ENCODE measurements at places on chromosomes 7 and 10. TPM values are rescaled to one million over a fixed set of nuclear protein-coding genes. Genes with fewer than 3 reads are reported as not detected.

The TRPV6 gene
- total RNA-seq: not detected

The GARIN1A gene
- 0.09 TPM for total RNA-seq

The PTPN20 gene
- total RNA-seq: 0.11 TPM

The GIMAP8 gene
- total RNA-seq: 241 TPM

The UTF1 gene
- total RNA-seq: not detected

The TAF6 gene
- 20.0 TPM for total RNA-seq

The SUN3 gene
- total RNA-seq: not detected

The C10orf67 gene
- total RNA-seq: under 0.01 TPM

The MSMB gene
- not detected for total RNA-seq

The HABP2 gene
- total RNA-seq: 0.09 TPM

The BBIP1 gene
- total RNA-seq: 21.0 TPM

The PHKG1 gene
- total RNA-seq: 0.52 TPM

The GRM3 gene
- not detected for total RNA-seq

The MRC1 gene
- 201 TPM for total RNA-seq

The HOXA10 gene
- total RNA-seq: 1.8 TPM

The IKZF1 gene
- total RNA-seq: 0.17 TPM

The VWDE gene
- not detected for total RNA-seq

The CALML5 gene
- not detected for total RNA-seq

The HTRA1 gene
- total RNA-seq: 43.1 TPM

The NME8 gene
- not detected for total RNA-seq

The COL1A2 gene
- total RNA-seq: 34.4 TPM

The LRRC61 gene
- 4.8 TPM for total RNA-seq

The AMPH gene
- not detected for total RNA-seq

The NPTX2 gene
- total RNA-seq: 18.9 TPM

The CRHR2 gene
- total RNA-seq: not detected

The DPP6 gene
- total RNA-seq: not detected

The NUTM2E gene
- total RNA-seq: not detected

The ACSL5 gene
- total RNA-seq: 59.6 TPM

The MYH16 gene
- not detected for total RNA-seq

The ADARB2 gene
- total RNA-seq: 0.43 TPM

The PLXNA4 gene
- total RNA-seq: 30.2 TPM

The SFTPA1 gene
- total RNA-seq: not detected

The PPP1R3A gene
- total RNA-seq: not detected

The DKK1 gene
- total RNA-seq: 9.6 TPM

The GPNMB gene
- total RNA-seq: 0.09 TPM

The FAM25C gene
- total RNA-seq: not detected

The FEZF1 gene
- not detected for total RNA-seq

The PRLHR gene
- not detected for total RNA-seq

The FAM241B gene
- 0.09 TPM for total RNA-seq

The TAS2R41 gene
- not detected for total RNA-seq

The BTBD16 gene
- not detected for total RNA-seq

The IFIT5 gene
- total RNA-seq: 13.4 TPM

The CHCHD1 gene
- 28.7 TPM for total RNA-seq

The OR2A42 gene
- total RNA-seq: not detected

The FAM25A gene
- not detected for total RNA-seq

The ELFN1 gene
- 0.77 TPM for total RNA-seq

The CACNA2D1 gene
- 5.0 TPM for total RNA-seq

The AKR1C8 gene
- not detected for total RNA-seq

The RARRES2 gene
- 0.54 TPM for total RNA-seq

The LRRD1 gene
- total RNA-seq: not detected

The PTF1A gene
- not detected for total RNA-seq
